ENCODE measurements at places on chromosomes 7 and 10.

DNA sequence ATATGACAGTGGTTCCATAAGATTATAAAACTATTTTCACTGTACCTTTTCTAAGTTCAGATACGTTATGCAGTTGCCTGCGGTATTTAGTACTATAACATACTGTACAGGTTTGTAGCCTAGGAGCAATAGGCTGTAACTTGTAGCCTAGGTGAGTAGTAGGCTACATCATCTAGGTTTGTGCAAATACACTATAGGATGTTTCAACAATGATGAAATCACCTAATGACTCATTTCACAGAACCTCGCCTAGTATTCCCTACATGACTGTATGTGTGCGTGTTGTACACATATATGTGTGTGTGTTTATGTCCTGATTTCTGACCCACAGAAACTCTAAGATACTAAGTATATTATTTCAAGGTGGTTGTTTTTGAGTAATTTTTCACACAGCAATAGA lies 139.0 kb downstream of the HERPUD2 start:
- DNase-seq = no peak

- no peak for DNase-seq
Measured at GRCh38 chr7:141402277-141402996, 148.8 kb upstream of the AGK start.

- DNase-seq = no peak
Measured at GRCh38 chr7:35874886-35875285, 74.0 kb downstream of the SEPTIN7 start.

DNA sequence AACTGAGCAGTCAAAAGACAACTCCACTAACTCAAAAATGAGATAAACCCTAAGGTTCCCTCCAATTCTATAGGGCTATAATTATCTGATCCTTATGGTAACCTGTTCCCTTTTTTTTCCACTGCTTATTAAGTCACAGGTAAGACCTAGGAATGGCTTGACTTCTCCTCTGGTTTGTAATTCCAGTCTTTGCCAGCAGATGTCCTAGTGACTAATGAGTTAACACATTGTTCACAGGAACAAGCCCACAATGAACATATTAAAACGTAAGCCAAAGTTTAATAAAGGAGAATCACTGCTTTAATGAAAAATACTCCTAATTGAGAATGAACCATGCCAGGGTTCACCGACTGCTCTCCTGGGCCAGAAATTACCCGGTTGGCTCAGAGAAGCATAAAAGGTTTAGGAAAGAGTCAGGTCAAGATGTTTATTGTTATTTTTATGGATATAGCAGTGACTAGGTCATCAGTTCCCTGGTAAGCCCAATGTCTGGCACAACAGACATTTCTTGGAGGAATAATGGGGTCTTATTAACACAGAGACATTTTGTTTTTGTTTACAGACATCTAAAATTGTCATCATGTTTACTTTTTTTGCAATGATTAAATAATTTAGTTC lies 120.1 kb downstream of the ELAPOR2 start:
- DNase-seq = no peak

DNA sequence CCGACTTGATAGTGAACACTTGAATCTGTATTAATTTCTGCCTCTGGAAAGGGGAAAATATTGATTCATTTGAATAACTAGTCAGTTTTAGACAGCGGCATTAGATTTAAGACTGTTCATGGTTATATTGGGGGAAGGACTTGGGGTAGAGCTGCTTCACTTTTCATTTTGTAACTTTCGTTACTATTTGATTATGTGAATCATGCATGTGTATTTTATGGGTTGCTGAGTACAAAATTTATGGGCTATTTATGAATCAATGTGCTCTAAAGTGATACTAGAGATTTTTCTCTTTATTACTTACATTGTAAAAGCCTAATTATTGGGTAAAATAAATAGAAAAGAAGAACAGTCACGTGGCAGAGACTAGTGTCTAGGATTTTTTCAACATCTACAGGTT lies 4.9 kb downstream of the GLUD1 start:
- no peak for DNase-seq

DNA sequence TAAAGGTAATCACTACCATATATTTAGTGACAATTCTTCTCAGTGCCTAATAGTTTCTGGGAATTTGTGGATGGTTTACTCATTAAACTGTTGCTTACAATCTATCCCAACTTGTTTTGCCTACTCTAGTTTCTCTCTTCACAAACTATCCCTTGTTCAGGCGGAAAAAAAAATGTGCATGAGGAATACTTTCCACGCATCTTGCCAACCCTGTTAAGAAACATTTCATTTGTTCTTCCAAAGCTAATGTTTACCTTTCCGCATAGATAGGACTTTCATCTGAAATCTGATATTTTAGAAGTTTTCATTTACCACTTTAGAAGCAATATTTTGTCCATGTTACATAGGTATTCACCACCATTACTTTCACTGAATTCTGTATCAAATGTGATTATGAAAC lies 191.9 kb downstream of the MDFIC start:
- DNase-seq = no peak

DNA sequence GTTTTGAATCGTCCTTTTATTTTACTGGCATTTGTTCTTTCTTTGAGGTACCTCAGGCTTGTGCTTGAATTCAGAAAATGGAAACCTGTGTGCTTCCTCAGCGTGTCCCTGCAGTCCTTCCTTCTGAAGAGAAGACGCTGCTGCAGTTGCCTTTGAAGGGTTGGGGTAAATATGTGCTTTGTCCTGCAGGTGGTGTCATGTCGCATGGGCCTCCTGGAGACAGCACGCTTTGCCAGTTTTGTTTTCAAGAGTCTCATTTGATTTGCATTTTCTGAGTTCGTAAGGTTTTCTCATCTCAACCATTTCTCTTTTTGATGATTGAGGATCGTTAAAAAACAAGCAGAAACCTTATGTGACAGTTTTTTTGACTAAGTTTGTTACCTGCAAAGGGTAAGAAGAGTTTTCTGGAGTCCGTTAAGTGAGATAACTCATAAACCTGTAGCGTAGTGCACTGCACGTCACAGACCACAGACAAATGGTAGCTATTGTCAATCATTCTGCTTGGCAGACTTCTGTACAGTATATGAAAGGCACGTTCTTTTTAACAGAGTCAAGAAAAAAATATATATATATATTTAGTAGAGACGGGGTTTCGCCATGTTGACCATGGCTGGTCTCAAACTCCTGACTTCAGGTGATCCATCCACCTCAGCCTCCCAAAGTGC lies 57.0 kb downstream of the CDC123 start:
- DNase-seq = no peak

GRCh38 chr7:44288811-44289340 lies 36.5 kb downstream of the CAMK2B start:
- DNase-seq = no peak

GRCh38 chr7:142583446-142583845 lies 165.8 kb upstream of the PRSS1 start:
- no peak for DNase-seq

- DNase-seq = no peak
Measured at GRCh38 chr7:105587909-105588635, 6.8 kb upstream of the EFCAB10 start.

- DNase-seq = no peak
Measured at GRCh38 chr7:52482076-52482475, 553.4 kb upstream of the POM121L12 start.

GRCh38 chr10:84269773-84270172 lies 24.9 kb downstream of the RGR start:
- DNase-seq = no peak

All from NCI-H524 treated with DMSO at 0.1 percent for 48 hours (cell line).